ENCODE measurements at places on chromosomes 6 and 20.
A peak's percentile ranks its signal among the peaks of the same experiment; 100 is the strongest.

GRCh38 chr6:41622206-41622988 is 15.9 kb upstream of the MDFI start:
- DNase-seq: no peak

DNA sequence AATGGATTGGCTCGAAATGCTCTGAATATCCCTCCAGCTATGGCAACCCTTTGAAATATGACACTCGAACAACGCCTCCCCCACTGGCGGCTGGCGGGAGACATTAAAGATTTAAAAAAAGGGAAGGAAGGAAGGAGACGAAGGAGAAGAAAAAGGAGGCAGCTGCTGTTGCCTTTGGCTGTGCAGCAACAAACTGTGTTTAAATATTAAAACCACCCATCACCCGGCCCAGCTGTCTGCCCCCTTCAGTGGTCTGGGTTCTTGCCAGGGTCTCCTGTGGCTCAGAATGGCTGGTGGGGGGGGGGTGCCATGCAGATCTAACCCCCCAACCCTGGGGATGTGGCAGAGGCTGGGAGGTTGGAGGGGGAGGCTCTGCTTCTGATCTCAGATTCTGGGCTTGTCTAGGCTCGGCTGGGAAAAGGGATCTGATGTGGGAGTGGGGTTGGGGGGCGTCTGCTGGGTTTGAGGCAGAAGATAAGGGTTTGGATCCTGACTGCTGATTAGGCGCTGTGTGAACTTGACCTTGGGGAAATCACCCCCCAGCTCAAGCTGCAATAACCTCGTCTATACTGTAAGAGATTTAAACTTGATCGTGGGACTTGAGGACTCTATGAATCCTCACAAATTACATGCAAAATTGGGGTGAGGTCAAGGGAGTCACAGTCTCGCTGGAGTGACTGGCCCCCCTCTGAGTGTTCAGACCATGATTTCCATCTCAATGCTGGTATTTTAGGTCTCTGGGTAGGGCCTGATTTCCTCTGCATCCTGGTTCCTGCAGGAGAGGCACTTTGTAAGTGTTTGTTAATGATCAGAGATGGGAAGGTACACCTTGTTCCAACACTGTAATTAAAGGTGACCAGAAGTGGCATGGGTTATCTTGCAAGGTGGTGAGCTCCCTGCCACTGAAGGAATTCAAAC is 40.3 kb upstream of the BLCAP start:
- no peak for DNase-seq

- no peak for DNase-seq
Observed at GRCh38 chr20:61901392-61902220, 164.1 kb downstream of the TAF4 start.

GRCh38 chr6:83708970-83709747 is at the start of gene SNAP91:
TSS of gene SNAP91 (minus strand) at chr6:83709101. CDS start at chr6:83707927, 1,174 bp downstream.
- DNase-seq: no peak

DNA sequence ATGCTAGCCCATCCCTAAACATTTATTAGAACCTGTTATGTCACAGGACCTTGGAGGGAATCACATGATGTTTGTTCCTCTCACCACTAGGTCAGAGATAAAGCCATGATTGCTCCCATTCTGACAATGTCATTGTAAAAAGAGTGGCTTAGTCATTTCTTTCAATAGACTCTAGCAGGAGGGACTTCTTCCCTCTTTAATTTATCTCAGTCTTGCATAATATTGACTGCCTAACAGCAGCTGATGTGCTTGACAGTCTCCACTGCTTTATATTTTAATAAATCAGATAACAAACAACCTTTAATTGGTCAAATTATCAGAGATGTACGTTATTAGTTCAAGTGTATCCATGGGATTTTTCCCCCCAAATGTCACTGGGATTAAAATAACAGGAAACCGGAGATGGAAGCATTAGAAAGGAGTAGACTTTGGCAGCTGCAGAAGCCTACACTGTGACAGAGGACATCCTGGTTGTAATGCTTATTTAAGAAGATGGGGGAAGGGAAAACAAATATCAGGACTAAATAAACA is 39.6 kb downstream of the LAMA4 start:
- no peak for DNase-seq

DNA sequence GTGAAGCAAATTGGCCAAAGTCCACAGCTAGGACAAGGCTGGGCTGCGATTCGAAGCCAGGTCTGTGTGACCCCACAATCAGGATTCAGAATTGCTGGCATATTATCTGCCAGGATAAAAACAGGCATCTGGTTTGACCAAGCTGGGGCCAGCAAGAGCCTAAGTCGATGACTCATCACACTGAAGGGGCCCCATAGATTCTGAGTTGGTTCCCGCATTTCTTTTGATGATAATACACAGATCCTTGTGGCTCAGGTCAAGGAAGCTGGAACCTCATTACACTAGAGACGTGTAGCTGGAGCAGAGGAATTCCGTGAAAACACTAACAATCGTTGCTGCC is 6.5 kb downstream of the KCNB1 start:
- DNase-seq: no peak

- peak; percentile 52 for DNase-seq
Observed at GRCh38 chr20:32333988-32334885, 23.9 kb upstream of the ASXL1 start.

DNA sequence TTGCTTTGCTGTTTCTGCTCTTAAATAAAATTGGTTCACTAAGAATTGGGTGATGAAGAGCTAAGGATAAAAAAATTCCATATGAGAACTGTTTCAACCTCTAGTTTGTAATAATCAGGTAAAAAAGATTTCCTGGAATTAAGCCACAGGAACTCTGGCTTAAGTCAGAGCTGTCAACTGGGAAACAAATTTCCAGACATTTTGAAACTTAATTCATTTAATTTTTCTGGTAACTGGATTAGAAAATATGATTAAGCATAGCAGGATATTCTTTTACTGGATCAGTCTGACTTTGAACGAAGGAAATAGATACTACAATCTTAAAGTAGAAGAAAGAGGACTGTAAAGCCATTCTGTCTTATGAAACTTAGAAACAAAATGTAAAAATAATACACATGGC is 1.3 kb upstream of the VIP start:
- no peak for DNase-seq

- peak; percentile 81 for DNase-seq
Observed at GRCh38 chr20:63519668-63520503, 679 bp upstream of the PPDPF start.

GRCh38 chr6:126444659-126445273 is 104.9 kb downstream of the CENPW start:
- no peak for DNase-seq

GRCh38 chr6:154515826-154516225 is 5.3 kb upstream of the CNKSR3 start:
- DNase-seq: no peak

GRCh38 chr6:127120023-127120786 is 1.7 kb downstream of the RSPO3 start:
- DNase-seq: no peak

- DNase-seq: peak; percentile 43
Observed at GRCh38 chr20:13220904-13221297, at the start of gene ISM1. TSS of gene ISM1 (plus strand) at chr20:13221274. CDS start at chr20:13221777, 503 bp downstream.

DNA sequence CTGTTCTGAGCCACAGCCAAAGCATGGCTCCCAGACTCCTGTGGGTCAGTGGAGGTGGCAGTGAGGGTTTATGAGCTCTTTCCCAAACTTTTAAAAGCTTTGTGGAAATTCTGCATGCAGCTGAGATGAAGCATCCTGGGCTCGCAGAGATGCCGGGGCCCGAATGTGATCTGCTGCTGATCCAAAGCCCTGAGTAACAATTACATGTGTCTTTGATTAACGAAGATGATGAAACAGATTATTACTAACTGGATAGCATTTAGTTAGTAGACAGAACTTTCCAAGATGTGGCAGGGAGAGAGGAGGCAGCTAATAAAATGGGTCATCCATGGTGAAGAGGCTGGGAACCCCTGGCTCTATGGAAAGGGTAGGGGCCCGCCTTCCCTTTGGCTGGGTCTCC is 43.9 kb upstream of the MDFI start:
- DNase-seq: no peak

- DNase-seq: no peak
Observed at GRCh38 chr20:53950031-53950430, 120.4 kb downstream of the BCAS1 start.

- DNase-seq: no peak
Observed at GRCh38 chr6:150822932-150823331, 42.6 kb upstream of the MTHFD1L start.

DNA sequence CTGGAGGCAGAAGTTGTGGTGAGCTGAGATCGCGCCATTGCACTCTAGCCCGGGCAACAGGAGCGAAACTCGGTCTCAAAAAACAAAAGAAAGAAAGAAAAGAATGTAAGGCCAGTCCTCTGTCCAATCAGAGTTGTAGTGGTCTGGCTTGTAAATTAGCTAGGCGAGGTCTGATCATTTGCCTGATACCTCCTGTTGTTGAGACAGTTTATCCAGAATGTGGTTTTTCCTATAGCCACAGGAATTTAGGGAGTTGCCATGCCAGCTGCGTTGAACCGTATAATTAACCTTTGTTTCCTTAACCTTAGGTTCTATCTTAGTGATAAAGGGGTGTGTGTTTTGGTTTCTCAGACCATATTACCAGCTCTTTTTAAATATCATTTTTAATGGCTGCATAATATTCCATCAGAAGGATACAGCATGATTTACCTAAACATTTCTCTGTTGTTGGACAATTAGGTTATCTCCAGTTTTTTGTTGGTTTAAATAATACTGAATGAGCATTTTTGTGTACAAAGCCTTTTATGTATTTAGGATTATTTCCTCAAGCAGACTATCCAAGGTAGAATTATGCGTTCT is 11.7 kb upstream of the PPARD start:
- DNase-seq: no peak

Data from CD4-positive, alpha-beta T cell treated with Interleukin-17A for 4 hours (primary cell).